CD8-positive, alpha-beta T cell (primary cell): ENCODE measurements at places on chromosomes 4 and X.

DNA sequence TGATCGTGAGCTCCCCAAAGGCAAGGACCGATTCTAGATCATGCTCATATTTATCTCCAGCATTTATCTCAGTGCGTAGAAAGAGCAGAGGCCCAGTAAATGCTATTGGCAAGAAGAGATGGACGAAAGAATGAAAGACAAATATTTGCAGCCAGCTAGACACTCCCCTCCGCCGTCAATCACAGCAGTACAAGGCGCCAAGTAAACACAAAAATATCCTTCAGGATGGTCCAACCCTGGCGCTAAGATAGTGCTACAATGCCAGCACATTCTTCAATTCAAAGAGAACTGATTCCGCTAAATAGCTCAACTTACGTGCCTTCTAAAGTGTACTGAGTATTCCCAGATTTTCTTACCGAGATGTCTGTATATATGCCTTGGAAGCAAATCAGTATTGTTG lies 114.5 kb downstream of the DDX53 start:
- no peak for DNase-seq

DNA sequence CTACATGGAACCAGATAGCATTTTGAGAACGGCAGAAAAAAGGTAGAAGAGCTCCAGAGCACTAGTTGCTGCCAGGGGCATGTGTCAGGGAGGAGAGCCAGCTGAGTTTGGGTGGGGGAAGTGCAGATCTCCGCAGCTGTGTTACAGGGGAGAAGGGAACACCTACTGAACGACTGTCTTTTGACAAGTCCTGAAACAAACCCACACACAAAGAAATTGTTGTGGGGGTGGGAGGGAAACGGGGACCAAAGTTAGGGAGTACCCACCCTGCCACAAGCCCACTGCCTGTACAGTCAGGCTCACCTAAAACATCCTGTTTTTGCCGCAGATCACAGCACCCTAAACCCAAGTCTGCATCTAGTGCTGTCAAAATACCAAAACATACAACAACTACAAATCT lies 55.5 kb downstream of the LEF1 start:
- DNase-seq, result peak; percentile 71

GRCh38 chr4:93771640-93772411 lies 56.7 kb upstream of the ATOH1 start:
- no peak for DNase-seq

DNA sequence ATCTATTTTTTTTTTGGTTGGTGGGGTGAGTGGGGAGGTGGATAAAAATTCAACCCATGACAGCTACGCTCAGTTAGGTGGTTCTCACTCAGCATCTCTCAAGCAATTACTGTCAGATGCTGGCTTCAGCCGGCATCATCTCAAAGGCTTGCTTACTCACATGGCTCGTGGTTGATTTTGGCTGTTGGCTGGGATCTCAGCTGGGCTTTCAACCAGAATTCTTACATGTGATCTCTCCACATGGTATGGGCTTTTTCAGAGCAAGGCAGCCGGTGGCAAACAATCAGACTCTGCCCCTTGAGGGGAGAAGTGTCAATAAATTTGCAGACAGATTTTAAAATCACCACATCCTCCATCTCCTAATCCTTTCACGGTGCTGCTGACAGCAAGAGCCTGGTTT lies 47.2 kb downstream of the SLC34A2 start:
- DNase-seq, result no peak
